Kidney (tissue), 22 donors: ENCODE measurements at places on chromosomes 5 and 9. TPM values are rescaled to one million over a fixed set of nuclear protein-coding genes. Genes with fewer than 3 reads are reported as not detected.
A peak's percentile ranks its signal among the peaks of the same experiment; 100 is the strongest.

DNA sequence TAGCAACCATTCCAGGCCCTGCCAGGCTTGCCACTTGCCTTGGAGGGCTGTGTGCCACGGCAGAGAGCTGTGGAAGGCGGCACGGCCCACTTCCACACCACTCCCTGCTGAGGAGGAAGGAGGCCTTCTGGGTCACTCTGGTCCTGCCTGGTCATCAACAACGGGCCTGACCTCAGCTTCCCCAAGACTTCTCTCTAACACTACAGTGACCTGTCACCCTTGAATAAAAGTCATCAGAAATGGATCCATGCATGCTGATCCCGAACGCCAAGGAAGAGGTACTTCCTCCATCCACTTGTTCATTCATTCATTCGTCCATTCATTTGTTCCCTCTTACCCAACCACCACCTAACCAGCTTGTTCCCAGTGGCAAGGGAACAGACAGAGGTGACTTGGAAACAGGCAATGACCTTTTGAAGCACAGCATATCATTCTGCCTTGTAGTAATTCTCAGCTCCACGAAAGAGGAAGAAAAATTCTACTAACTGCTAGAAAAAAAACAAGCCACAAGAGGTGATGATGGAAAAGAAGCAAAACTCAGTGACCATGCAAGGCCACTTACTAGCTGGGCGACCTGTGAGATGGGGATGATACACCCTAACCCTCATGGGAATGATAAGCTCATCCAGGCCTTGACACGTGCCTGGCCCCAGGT lies 58.6 kb downstream of the STK10 start:
- no peaks in the 10 kb centered on the region for H3K27me3 ChIP-seq
- H3K36me3 ChIP-seq, result no peaks in the 10 kb centered on the region
- no peak overlapping the region for H3K4me3 ChIP-seq
- no peak overlapping the region for H3K27ac ChIP-seq

The GPR21 gene
- total RNA-seq, result 4.1 TPM

- no peaks in the 10 kb centered on the region for H3K36me3 ChIP-seq
- no peaks in the 10 kb centered on the region for H3K27me3 ChIP-seq
- H3K4me3 ChIP-seq, result no peak overlapping the region
- DNase-seq, result no peak
Measured at GRCh38 chr5:2894736-2895135, 143.3 kb upstream of the IRX2 start.

GRCh38 chr5:133847301-133847700 lies 121.1 kb downstream of the C5orf15 start:
- no peak overlapping the region for H3K27ac ChIP-seq
- no peaks in the 10 kb centered on the region for H3K36me3 ChIP-seq
- DNase-seq, result peak; percentile 17
- no peaks in the 10 kb centered on the region for H3K27me3 ChIP-seq
- H3K4me3 ChIP-seq, result no peak overlapping the region
- peaks cover 10% of the 10 kb centered on the region for H3K4me1 ChIP-seq

DNA sequence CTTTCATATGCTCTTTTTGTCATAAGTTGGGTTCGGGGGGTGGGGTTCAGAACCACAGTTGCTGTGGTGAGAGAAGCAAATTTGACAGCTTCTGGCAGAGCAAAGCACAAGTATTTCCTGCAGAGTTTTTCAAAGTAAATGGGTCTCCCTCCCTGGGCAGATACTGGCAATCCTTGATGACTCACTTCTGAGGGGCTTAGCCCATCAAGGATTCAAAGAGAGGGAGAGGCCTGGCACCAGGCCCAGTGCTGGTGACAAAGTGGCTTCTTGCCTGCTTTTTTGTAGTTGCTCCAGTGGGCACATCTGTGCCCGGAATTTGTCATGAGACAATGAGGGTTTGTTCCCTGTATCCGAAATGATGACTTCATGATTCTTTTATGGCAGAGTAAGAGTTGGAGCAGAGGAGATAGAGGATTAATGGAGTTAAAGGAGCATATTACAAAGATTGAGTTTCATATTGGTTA lies 46.6 kb upstream of the TNC start:
- no peaks in the 10 kb centered on the region for H3K4me1 ChIP-seq
- DNase-seq, result peak; percentile 32
- no peak overlapping the region for H3K4me3 ChIP-seq
- no peaks in the 10 kb centered on the region for H3K36me3 ChIP-seq
- no peak overlapping the region for H3K27ac ChIP-seq

DNA sequence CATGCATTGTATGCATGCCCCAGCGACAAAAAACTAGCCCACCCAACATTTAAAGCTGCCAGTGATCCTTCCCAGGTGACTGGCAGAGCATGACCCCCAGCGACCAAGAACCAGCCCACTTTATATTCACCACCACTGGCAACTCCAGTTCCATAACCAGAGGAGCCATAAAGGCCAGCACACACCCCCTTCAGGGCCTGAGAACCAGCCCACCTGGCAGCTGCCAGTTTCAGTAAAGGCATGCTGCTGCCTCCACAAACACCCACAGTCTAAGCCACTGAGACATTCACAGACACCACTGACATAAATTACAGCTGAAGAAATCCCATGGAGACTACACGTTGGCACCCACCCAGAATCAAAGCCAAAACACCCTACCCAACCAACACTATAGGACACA lies 46.9 kb upstream of the RGS7BP start:
- H3K36me3 ChIP-seq, result no peaks in the 10 kb centered on the region
- no peaks in the 10 kb centered on the region for H3K27me3 ChIP-seq
- no peaks in the 10 kb centered on the region for H3K4me1 ChIP-seq

GRCh38 chr5:59587489-59588337 lies 305.8 kb downstream of the PDE4D start:
- no peak overlapping the region for H3K27ac ChIP-seq
- no peaks in the 10 kb centered on the region for H3K36me3 ChIP-seq
- H3K4me1 ChIP-seq, result peaks cover 7% of the 10 kb centered on the region
- DNase-seq, result peak; percentile 88
- no peaks in the 10 kb centered on the region for H3K27me3 ChIP-seq

DNA sequence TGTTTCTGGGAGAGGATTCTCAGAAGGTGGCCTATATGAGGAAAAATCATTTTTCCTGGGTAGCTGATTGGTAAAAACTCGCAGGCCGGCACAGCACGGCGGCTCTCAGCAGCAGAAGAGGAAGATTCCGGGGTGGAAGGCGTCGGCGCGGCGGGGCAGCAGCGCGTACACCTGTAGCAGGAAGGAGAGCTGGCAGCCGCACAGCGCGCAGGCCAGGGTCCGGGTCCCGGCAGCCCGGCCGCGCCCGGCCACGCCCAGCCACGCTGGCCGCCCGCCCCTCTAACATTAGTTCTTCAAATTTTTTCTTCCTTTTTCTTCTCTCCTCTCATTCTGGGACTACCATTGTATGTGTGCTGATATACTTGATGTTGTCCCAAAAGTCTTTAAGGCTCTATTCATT lies 24.8 kb upstream of the ZNF618 start:
- H3K36me3 ChIP-seq, result no peaks in the 10 kb centered on the region
- H3K27me3 ChIP-seq, result no peaks in the 10 kb centered on the region
- DNase-seq, result no peak
- H3K27ac ChIP-seq, result no peak overlapping the region
- peaks cover 3% of the 10 kb centered on the region for H3K4me1 ChIP-seq
- no peak overlapping the region for H3K4me3 ChIP-seq

DNA sequence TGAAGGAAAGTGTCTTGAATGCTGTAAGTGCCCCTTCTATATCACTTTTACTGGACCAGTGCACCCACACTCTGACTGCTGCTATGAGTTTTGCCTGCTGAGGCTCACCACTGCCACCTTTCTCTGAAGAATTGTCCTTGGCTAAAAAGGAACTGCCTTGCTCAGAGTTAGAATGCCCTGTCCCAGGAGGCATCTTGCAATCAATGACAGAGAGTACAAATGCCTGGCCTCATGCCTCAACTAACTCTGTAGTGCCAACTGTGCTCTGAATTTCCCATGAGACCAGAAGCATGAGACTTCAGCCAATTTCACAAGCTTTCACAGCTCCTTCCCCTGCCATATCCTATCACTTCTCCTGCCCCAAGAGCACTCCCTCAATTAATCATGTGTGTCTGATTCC lies 569.7 kb downstream of the ZNF608 start:
- H3K4me3 ChIP-seq, result no peak overlapping the region
- H3K27ac ChIP-seq, result no peak overlapping the region
- no peak for DNase-seq

DNA sequence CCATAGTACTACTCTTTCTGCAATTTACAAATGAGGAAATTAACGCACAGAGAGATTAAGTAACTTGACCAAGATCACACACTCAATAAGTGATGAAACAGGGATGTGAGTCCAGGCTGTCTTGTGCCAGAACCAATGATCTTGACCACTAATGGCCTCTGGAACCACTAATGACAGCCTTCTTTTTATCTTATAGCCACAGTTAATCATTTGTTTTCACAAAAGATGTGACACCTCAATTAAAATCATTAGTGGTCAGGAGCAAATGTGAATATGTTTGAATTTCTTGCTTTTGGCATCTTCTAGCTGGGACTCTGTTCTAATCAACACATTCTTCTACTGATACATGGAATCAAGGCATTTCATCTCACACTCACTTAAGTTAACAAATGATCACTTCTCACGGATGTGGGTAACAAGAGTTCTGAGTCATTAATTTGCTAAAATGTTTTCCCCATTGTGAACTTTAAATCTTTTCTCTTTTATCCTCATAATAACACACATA lies 102.7 kb upstream of the CD180 start:
- no peak overlapping the region for H3K4me3 ChIP-seq
- no peak for DNase-seq
- H3K4me1 ChIP-seq, result no peaks in the 10 kb centered on the region
- no peaks in the 10 kb centered on the region for H3K36me3 ChIP-seq
- H3K27ac ChIP-seq, result no peak overlapping the region

The UBE2QL1 gene
- total RNA-seq, result 0.31 TPM

DNA sequence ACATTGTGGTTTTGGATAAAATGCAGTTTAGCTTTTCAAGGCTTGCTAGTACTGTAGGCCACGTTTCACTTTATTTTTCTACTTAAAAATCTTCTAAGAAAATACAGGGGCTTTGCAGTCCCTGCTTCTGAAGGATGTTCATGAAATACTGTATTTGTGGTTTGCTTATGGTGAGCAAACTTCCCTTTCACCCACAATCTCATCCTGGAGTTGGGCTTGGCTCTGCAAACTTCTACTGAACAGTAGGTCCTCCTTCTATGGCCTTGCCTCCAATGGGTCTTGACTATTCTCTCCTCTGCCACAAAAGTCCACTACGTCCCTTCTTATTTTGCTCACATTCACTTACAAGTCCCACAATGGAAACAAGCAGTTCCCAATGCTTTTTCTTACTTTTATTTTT lies 502.7 kb upstream of the KLF4 start:
- H3K27ac ChIP-seq, result no peak overlapping the region
- H3K4me3 ChIP-seq, result no peak overlapping the region
- no peaks in the 10 kb centered on the region for H3K27me3 ChIP-seq
- no peaks in the 10 kb centered on the region for H3K4me1 ChIP-seq
- no peaks in the 10 kb centered on the region for H3K36me3 ChIP-seq

- no peak overlapping the region for H3K27ac ChIP-seq
- H3K36me3 ChIP-seq, result no peaks in the 10 kb centered on the region
- no peaks in the 10 kb centered on the region for H3K27me3 ChIP-seq
Measured at GRCh38 chr5:157116483-157116954, 7.7 kb upstream of the HAVCR2 start.

The SPATA31E1 gene
- not detected for total RNA-seq

The ERGIC1 gene
- 183 TPM for total RNA-seq

The DAB2IP gene
- 105 TPM for total RNA-seq

- H3K27ac ChIP-seq, result no peak overlapping the region
- no peak for DNase-seq
- no peak overlapping the region for H3K4me3 ChIP-seq
- no peaks in the 10 kb centered on the region for H3K27me3 ChIP-seq
Measured at GRCh38 chr5:154276973-154277331, 86.4 kb downstream of the GALNT10 start.

The WNT8A gene
- total RNA-seq, result not detected

GRCh38 chr5:137659209-137659608 lies 76.7 kb downstream of the KLHL3 start:
- no peak overlapping the region for H3K27ac ChIP-seq
- no peaks in the 10 kb centered on the region for H3K27me3 ChIP-seq
- no peaks in the 10 kb centered on the region for H3K36me3 ChIP-seq
- H3K4me1 ChIP-seq, result no peaks in the 10 kb centered on the region

DNA sequence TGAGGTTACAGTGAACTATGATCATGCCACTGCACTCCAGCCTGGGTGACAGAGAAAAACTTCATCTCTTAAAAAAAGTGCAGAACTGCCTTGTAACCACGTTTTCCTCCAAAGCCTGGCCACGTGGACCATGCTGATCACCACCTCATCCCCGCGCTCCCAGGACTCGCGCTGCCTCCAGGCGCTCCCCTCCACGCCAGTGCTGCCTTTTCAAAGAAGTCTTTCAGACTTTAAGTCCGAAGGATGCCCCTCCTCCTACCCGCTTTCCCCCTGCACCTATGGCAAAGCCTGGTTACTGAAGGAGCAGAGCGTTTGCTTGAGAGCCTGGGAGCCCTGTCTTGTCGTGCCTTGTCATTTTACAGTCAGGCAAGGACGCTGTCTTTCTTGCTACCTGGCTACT lies 43.8 kb downstream of the HABP4 start:
- H3K4me3 ChIP-seq, result no peak overlapping the region
- no peaks in the 10 kb centered on the region for H3K27me3 ChIP-seq
- H3K36me3 ChIP-seq, result no peaks in the 10 kb centered on the region
- H3K4me1 ChIP-seq, result no peaks in the 10 kb centered on the region

The PCDHGA3 gene
- total RNA-seq, result 4.0 TPM

The CTSV gene
- total RNA-seq, result 0.69 TPM

The FOXI1 gene
- total RNA-seq, result 5.1 TPM

DNA sequence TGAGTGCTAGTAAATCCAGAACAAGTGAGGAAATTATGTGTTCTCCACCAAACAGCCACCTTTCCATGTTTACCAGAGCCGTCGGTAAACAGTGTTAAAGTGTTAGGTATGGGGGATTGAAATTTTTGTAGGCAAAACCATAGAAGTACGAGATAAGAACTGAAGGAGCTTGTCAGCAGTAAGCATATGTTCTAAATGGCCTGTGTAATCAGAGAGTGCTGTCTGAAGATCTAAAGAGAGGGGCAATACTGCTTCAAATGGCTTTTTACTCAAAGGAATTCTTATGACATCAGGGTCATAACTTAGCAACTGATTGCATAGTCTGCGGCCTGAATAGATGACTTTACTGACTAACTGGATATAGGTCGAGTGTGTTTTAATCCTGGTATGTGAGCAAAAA lies 13.4 kb upstream of the TEX10 start:
- H3K27ac ChIP-seq, result no peak overlapping the region
- no peak for DNase-seq
- no peaks in the 10 kb centered on the region for H3K36me3 ChIP-seq
- no peak overlapping the region for H3K4me3 ChIP-seq
- no peaks in the 10 kb centered on the region for H3K4me1 ChIP-seq
